Daoy (cell line): ENCODE measurements at places on chromosomes 6 and 20. TPM values are rescaled to one million over a fixed set of nuclear protein-coding genes. Genes with fewer than 3 reads are reported as not detected.
A peak's percentile ranks its signal among the peaks of the same experiment; 100 is the strongest.

The C6orf15 gene
- not detected in 2 replicates for total RNA-seq

DNA sequence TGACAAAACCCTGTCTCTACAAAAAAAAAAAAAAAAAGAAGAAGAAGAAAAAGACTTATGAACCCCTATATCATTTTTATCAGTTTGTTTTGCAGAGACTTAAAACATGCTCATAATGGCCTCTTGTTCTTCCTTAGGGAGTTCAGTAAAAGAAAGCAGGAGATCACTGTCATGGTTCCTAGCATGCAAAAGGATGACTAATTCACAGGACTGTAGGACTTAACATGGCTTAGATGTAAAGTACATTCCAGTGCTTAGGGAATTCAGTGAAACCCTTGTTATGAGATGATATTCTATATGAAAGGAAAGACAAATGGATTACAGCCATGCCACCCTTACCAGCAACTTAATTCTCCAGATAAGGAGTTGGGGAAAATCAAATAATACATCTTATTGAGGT is 29.5 kb downstream of the EEF1A1 start:
- no peak for DNase-seq

DNA sequence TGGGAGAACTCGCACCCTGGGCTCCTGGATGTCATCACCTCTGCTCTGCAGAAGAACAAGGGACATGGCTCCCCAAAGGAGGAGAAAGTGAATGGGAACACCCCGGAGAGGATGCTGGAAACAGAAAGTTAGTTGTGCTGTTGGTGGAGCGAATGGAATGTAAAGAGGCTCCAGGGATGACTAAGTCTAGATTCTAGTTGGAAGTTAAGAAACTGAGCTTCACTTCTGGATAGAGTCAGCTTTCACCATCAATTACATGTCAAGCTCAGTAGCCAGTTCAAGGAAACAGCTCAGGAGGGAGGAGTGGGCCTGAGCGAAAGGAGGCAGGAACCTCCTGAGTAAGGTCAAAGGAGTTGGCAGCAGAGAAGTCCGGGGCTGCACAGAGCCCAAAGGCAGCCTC is 132.1 kb upstream of the ARID1B start:
- DNase-seq = no peak

- no peak for DNase-seq
Measured at GRCh38 chr20:19404826-19405225, 192.4 kb downstream of the SLC24A3 start.

DNA sequence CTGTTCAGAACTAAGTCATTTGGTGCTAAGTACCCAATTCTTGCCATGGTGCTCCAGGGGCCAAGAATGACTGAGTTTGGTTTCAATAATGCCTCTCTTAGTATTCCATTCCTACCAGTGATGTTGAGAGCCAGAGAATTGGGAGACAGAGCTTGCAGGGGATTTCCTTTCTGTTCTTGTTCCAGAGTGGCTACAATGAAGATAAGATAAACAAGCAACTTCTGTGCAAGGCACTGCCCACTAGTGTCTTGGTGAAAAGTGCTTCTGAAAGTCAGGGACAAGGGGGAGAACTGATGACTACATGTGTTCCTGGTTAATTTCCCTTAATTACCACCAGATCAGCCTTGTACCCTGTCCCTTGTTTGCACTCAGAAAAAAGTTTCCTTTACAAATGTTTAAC is 421.6 kb downstream of the BCKDHB start:
- no peak for DNase-seq

DNA sequence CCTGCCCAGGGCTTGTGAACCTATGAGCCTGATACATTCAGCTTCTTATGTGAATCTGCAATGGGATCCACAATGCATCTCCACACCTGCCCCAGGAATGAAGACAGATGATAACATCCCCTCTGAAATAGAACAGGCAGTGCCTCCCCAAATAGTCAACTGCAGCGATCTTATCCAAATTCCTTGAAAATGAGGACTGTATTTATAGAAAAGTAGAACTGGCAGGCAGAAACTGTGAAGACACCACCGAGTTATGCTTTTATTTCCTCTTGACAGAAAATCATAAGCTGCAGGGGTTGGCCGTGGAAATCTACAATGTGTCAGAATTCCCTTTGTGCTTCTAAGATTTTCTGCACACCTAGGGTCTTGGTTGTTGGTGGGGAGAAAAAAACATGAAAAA is 270.3 kb downstream of the TBC1D7 start:
- no peak for DNase-seq

GRCh38 chr6:41083072-41083471 is 10.3 kb downstream of the NFYA start:
- no peak for DNase-seq

DNA sequence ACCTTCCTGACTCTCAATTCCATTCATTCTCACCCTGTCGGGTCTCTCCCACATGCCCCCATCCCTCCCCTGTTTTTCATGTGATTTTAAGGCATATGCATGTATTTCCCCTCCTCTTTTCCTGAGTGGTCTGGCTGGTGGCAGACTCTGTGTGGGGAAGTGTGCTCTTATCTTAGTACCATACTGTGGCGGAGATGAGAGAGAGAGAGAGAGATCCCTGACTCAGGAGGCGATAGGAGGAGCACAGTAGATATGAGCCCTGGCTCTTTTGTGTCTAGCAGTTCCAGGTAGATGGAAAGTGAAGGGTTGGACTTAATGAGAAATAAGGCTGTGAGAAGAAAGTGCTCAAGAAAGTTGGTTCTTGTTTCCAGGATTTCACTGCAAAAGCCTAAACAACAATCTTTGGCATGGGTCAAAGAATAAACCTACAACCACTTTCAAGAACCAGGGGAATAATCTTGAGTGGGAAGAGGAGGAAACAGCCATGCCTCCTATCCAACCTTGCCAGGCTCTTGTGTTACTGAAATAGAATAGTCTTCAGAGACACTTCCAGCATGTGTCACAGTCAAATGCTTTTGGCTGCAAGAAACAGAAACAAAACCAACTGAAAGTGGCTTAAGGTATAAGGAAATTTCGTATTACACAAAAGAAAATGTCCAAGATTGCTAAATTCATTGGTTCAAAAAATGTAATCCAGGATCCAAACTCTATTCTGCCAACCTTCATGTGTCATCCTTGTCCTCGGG is 123.8 kb upstream of the MYLIP start:
- no peak for DNase-seq

DNA sequence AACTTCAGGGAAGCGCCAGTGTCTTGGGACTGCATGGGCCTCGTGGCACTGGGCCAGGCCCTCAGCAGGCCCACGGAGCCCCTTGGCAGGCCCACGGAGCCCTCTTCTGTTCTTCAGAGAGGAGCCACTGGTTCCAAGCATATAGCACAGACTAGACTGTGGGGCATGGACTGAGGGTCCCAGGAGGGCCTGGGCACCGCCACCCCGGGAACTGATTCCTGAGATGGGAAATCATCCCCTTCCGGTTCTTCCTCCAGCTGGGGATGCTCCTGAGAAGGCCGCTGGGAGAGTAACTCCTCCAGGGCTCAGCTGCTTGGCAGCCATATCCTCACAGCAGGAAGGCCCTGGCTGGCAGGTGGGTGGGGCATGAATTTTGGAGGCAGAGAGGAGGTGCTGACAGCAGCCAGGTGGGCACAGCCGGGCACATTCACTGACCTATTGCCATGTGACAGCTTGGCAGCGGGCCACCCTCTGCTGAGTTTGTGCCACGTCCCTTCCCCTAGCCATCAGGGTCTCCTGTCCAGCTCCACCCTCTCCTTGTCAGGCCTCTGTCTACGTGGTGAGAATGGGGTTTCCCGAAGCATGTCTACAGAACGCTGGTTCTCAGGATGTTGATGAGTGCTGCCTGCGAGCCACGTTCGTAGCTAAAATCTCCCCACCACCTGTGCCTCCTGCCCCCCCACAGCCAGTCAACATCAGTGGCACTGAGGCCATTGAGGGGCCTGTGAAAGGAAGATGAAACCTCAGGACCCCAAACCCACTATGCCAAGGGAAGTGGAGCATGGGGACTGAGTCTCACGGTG is 152.1 kb downstream of the TAF4 start:
- DNase-seq = no peak

DNA sequence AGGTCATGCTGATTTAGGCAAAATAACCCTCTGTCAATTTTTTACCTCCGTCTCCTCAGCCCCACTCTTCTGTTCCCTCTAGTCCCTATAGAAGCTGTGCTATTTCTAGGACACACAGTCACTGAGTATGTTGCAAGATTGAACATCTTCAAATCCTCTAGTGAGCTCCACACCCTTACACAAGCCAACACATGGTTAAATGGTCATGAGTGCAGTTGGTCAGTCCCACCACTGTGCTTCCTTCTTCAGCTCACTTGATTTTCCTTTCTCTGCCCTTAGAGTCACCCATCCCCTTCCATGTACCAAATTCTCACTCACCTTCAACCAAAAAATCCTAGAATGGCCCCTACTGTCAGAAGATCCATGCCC is 48.2 kb upstream of the F13A1 start:
- DNase-seq = no peak

- peak; percentile 35 for DNase-seq
Measured at GRCh38 chr6:29826271-29826670, 1.4 kb upstream of the HLA-G start.

DNA sequence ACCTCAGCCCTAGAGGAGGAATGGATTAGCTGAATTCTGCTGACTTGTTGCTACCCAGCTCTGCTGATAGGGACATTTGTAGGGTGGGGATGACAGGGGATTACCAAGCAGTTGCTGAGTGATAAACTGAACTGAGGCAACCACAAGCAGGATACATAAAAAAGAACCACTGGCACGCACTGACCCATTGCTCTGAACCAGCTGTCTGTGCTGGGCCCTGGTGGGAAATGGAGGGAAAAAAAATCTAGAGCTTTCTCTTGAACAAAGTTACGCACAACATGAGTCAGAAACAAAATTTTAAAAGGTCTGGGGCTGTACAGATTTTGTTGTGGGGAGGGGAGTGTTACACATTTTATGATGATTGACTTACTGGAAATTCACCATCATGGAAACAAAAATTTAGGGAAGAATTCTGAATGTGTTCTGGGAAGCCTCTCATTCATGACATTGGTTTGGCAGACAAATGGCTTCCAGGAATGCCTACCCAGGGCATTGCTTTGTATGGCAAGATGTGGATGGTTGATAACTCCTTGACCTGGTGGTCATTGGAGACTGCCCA is 37.7 kb downstream of the FOXO3 start:
- peak; percentile 80 for DNase-seq

The HS3ST5 gene
- total RNA-seq = not detected in 2 replicates

GRCh38 chr6:15441215-15441868 is 195.5 kb downstream of the JARID2 start:
- peak; percentile 62 for DNase-seq

The ZFP57 gene
- 0.57 TPM in 1 of 2 replicates, not detected in the other for total RNA-seq

DNA sequence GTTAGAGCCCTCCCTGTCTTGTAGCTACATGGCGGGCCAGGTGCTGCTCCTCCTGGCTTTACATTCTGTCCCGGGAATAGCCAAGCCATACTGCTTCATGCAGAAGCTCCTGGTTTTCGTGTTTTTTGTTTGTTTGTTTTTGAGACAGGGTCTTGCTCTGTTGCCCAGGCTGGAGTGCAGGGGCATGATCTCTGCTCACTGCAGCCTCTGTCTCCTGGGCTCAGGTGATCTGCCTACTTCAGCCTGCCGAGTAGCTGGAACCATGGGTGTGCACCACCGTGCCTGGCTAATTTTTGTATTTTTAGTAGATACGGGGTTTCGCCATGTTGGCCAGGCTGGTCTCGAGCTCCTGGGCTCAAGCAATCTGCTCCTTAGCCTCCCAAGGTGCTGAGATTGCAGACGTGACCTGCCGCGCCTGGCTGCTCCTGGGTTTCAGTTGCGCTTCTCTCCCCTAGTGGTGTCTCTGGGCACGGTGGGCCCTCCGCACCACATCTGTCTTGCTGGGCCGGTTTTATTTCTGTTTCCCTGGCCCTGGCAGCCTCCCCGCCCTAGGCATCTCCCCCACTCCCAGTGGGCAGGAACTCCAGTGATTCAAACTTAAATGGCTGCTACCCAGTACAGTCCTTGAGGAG is 12.9 kb downstream of the CDYL start:
- DNase-seq = no peak

The NRN1 gene
- 38.3 and 47.5 TPM in 2 replicates for total RNA-seq

- no peak for DNase-seq
Measured at GRCh38 chr6:132490478-132491204, 22.3 kb downstream of the STX7 start.

GRCh38 chr20:7924692-7925091 is 15.6 kb downstream of the HAO1 start:
- peak; percentile 52 for DNase-seq

- peak; percentile 23 for DNase-seq
Measured at GRCh38 chr6:36029464-36029863, 1.9 kb downstream of the MAPK14 start.

GRCh38 chr20:63464289-63464635 is 8.2 kb downstream of the KCNQ2 start:
- DNase-seq = no peak

DNA sequence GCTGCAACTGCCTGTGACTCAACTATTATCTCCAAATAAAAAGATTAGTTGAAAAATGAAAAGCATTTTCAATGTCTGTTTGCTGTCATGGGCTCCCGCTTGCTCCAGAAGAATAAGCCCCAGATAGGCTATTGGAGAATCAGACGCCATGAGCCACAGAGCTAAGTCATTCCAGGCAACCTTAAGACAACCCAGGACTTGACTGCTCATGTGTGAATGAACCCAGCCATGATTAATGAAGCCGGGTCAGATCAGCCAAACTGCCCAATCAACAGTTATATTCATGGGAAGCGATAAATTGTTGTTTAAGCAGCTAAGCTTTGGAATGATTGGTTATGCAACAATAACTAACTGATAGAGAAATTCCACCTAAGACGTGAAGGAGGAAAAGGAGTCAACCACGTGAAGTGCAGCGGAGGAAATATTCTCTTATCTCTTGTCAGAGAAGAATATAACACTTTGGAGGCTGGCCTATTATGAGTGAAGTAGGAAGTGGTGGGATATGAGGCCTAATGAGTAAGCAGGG is 64.2 kb downstream of the DOK5 start:
- DNase-seq = no peak

The FRS3 gene
- 0.74 and 2.3 TPM in 2 replicates for total RNA-seq

GRCh38 chr6:36313649-36313936 is 23.1 kb downstream of the BNIP5 start:
- no peak for DNase-seq

The GSTA3 gene
- not detected in 2 replicates for total RNA-seq

The CRISP2 gene
- total RNA-seq = 0.23 and 1.1 TPM in 2 replicates

- no peak for DNase-seq
Measured at GRCh38 chr6:167236239-167236571, 54.9 kb upstream of the UNC93A start.

The PPP1R14C gene
- total RNA-seq = 12.3 and 17.5 TPM in 2 replicates

DNA sequence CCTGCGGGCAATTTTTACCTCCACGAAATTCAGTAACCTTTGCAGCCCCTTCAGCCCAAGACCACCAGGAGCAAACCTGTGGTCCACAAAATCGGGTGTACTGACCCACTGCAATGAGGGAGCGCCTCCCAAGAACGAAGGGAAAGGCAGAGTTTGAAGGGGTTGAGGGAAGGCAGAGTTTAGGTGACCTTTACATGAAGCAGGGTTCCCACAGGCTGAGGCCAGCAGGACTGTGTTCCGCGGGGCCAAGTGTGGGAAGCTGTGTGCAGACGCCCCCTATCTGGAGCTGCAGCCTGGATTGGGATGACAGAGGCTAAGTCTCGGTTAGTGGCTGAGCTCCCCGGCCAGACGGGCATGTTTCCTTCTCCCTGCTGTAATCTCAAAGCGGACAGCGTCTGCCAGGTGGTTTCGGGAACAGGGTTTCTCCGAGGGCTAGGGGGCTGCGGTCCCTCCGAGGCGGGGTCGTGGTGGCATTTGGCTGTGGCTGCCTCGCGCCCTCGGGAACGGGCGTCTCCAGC is 826 bp upstream of the PYGB start:
- DNase-seq = peak; percentile 77

- no peak for DNase-seq
Measured at GRCh38 chr6:149452037-149452939, 32.5 kb downstream of the ZC3H12D start.

GRCh38 chr6:111499269-111499793 is 16.3 kb upstream of the REV3L start:
- DNase-seq = no peak

- no peak for DNase-seq
Measured at GRCh38 chr6:148285205-148285604, 57.4 kb upstream of the SASH1 start.
